ENCODE measurements at places on chromosomes 2 and 18.
A peak's percentile ranks its signal among the peaks of the same experiment; 100 is the strongest.

DNA sequence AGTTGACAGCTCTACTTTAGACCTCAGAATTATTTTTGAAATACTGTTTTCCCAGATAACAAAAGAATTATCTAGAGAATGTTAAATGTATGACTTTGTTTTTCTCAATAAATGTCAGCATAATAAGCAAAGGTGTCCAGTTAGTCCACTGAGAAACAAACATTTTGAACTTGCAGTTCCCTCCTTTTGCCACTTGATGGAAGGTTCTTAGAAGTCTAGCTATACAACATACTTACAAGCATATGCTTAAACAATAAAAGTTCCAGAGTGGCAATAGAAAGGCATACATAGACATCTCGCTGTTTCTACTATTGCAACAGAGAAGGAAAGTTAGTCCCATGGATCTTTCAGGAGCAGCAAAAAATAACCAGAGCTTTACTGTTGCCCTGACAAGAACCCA, 11.8 kb downstream of the NDUFA10 start:
- DNase-seq: no peak

DNA sequence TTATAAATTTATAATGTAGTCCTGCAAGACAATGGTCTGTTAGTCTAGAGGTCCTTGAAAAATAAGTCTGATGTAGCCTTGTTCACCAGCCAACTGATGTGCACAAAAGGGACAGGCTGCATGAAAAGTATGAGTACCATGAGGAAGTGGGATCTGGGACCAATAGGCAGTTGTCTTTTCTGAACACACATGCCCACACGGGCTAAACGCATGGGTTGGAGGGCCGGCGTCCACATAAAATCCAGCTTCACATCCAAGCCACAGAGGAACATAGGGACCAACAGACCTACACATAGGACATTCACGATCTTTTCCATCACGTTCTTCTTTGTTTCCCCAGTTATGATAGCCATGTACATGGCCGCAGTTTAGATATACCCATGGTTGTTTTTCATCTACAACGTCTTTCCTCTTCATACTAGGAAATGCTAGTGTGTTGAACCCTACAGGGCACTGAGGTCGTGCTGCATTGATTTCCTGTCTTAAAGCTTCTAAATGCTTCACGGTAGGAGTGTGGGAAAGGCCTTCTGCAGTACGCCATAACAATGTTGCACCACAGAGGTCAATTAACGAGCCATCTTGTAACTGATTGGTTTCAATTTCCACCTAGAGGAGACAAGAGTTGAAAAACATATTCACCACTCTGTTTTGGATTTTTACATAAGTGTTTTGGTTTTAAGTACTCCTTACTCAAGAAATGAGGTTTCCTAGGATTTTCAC, 49.4 kb downstream of the PELI1 start:
- DNase-seq: no peak

DNA sequence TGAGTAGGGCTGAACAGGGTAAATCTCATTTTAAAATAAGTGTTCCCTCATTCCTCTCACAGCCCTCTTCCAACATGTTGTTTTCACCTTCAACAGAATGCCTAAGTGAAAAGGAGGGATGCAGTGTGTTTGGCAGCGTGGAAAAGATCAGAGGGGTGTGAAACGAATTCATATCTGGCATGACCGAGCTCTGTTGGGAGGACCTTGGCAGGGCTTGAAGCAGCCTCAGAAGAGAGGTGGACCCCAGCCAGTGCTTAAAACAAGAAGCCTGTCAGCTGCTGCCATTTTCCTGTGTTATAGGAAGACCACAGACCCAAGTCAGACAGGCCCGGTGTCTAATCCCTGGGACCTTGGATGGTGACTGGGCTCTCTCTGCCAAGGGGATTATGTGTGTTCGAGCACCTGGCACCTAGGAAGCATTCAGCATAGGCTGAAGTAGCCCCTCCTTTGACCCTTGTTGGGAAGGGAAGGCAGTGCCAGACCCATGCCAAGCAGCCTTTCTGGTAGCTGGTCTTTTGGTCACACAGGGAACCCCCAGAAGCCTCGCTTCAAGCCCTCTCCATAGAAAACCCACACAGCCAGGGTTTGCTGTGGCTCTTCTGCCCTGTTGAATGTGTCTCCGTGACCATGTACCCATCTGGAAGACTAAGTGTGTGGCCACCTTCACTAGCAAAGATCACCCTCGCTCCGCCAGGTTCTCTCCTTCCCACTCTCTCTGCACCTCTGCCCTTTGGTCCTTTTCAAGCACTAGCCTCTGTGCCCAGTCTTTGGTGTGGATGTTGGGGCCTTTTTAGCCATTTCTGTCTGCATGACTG, 87.5 kb upstream of the ST3GAL5 start:
- DNase-seq: no peak

- DNase-seq: no peak
Observed at GRCh38 chr2:215633360-215633759, 197.5 kb upstream of the FN1 start.

DNA sequence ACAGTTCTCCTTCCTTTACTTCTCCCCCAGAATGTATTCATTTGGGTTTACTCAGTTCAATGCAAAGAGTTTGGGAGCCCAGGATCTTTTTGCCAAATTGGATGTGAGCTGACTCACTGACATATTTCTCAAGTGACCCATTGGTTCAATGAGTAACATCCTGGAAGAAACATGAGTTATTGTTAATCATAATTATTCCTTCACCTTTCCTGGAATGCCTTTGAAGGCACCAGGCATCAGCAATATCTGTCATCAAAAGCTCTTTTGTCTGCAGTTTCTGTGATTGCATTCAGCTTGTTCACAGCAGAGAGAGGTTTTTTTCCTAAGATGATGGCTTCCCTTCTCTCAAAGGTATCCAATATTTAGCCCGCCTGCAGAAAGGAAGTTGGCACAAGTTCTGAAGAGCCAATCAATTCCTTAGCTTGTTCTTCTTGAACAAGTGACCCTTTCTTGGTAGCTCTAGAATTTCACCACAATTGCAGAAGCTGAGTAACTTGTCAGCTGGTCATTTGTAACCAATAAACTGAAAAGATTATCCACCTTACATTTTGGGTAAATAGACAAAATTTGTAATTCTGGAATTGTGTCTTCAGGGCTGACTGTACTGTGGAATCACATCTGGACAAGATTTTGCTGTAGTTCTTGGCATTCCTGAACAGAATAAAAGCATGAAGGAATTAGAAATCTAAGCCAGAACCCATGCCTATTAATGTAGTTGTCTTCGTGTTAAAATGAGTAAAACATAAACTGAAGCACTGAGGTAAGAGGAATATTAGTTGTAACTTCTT, 72.2 kb upstream of the TMEM17 start:
- DNase-seq: peak; percentile 96

GRCh38 chr2:68152681-68153347, 4.9 kb upstream of the PNO1 start:
- no peak for DNase-seq

- DNase-seq: no peak
Observed at GRCh38 chr2:33208400-33208799, 261.6 kb downstream of the LTBP1 start.

- DNase-seq: no peak
Observed at GRCh38 chr2:222884114-222884771, 23.4 kb downstream of the ACSL3 start.

DNA sequence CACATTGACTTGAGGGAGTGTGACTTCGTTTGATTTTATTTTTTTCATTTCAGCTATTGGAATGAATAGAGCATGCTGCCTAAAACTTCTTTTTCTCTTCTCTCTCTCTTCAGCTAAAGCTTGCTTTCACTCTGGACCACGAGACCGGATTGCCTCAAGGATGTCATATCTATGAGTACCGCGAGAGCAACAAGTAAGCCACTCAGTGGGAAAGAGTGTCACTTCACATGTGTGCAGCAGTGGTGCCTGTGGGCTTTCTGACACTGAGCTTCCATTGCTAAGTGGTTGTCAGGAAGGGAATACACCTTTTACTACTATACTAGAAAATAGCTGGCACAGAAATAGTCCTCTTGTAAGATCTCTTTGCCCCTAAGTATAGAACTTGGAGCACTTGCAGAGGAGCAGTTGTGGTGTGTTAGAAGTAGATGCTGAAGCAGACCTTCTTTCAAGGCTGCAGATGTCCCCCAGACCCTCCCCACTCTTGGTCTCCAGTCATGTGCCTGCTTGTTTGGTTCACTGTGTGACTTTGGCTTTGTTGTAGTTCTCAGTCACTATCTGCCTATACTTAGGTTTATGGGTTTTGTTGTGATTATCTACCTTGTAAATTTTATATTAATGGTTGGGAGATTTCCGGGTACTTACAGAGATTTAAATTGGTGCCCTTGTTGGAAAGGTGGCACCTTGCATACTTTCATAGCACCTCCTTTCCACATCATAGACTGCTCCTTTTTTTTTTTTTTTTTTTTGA, 78.5 kb upstream of the ALPP start:
- no peak for DNase-seq

GRCh38 chr18:2948038-2948437, 64.9 kb downstream of the LPIN2 start:
- DNase-seq: no peak

DNA sequence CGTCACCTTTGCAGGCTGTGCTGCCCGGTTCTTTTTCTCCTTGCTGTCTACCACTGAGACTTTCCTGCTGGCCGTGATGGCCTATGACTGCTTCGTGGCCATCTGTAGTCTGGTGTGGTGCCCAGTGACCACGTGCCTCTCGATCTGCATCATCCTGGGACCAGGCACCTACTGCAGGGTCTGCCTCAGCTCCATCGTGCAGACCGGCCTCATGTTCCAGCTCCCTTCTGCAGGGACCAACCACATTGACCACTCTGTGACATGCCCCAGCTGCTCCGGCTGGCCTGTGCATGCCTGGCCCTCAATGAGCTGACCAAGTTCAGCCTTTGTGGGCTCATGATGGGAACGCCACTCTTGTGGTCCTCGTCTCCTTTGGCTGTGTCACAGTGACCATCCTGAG, 26.7 kb downstream of the COPS9 start:
- no peak for DNase-seq

- no peak for DNase-seq
Observed at GRCh38 chr2:75808793-75809535, 98.2 kb upstream of the GCFC2 start.

GRCh38 chr18:61589724-61590065, 256.5 kb downstream of the CDH20 start:
- no peak for DNase-seq

All from fibroblast of skin of left biceps (primary cell).